Stimulated activated CD8-positive, alpha-beta memory T cell treated with anti-CD3 and anti-CD28 coated beads, Interleukin-7, amount 100 ng/mL, for 48 hours (primary cell): ENCODE measurements at places on chromosomes 3 and 15.

GRCh38 chr3:22288756-22289155 lies 537.7 kb upstream of the ZNF385D start:
- DNase-seq, result no peak

- no peak for DNase-seq
These were observed 34.1 kb downstream of the ADAM10 start for GRCh38 chr15:58715266-58715917.

DNA sequence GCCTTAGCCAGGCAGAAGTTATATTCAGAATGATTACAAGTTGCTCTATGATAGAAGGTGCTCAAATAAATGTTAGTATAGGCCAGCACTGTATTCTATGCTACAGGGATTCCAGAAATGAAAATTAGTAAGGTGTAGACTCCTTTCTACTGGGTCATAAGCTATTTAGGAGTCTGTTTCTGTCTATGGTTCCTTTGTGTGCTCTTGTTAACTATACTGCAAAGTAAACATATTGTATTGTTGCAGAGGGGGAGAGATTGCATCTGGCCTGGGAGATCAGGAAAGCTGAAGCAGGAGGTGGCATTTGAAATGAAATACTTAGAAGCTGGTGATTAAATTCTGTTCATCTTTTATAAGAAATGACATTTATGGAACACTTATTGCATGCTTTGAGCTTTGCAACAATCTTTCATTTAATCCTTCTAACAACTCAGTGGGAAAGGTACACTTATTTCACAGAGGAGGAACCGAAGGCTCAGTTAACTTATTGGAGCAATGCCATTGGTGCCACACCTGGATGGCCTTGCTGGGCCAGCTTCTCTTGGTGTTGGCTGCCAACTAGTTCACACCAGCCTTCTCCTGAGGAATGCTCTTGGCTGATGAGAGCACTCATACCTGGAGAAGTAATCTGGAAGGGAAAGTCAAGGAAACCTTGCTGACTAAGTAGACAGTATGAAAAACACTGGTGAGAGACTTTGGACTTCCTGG lies 39.1 kb downstream of the ABHD5 start:
- no peak for DNase-seq

DNA sequence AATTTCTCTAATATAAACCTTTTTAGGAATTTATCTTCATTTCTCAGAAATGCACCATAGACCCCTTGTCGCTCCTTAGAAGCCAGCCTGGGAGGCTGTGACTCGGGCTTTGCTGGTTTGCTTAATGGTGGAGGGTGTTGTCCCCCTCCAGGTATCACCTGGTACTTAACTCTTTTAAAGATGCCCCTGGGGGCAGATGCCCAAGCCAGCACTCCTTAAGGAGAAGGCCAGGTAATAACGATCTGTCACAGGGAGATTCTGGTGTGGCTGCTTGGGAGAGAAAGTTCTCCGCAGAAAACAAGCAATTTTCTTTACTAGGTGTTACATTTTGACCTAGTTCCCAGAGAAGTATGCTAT lies 22.3 kb downstream of the EHD4 start:
- DNase-seq, result no peak
